ENCODE measurements at places on chromosomes 1 and 21. TPM values are rescaled to one million over a fixed set of nuclear protein-coding genes. Genes with fewer than 3 reads are reported as not detected.

- no peak for DNase-seq
Observed at GRCh38 chr1:168991667-168992475, 114.6 kb upstream of the ATP1B1 start.

DNA sequence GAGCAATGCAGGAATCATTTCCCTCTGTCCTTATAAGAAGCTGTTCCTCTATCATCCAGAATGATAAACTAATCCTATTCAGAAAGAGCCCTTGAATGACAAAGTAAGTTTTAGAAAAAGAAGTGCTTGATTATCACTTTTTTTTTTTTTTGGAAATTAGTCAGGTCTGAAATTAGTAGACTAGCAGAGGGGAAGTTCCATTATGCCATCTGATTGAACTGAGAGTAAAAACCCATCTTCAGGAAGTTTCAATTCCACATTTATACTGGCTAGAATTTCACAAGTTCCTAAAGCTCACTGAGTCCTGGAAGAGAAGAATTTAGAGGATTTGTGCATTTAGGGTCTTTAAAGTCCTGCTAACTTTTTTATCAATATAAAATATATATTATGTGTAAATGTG lies 128.8 kb upstream of the COA6 start:
- no peak for DNase-seq

- no peak for DNase-seq
Observed at GRCh38 chr1:33944846-33945245, 81.0 kb downstream of the HMGB4 start.

DNA sequence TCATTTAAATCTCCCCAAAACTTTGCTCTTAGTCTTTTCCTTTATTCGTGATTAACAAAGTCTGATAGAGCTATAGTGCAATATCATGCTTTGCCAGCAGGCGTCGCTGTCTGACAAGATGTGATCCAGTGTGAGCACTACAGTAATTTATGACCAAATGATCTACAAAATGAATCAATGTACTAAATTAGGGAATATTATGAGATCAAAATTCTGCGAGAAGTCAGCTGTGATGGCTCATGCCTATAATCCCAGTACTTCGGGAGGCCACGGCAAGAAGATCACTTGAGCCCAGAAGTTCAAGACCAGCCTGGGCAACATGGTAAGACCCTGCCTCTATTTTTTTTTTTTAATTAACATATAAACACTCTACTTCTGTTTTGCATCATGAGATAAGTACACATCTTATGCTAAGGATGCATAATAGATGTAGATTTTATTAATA lies 3.6 kb upstream of the SPSB1 start:
- DNase-seq = peak; percentile 74

SYT14 gene
- total RNA-seq = not detected

DNA sequence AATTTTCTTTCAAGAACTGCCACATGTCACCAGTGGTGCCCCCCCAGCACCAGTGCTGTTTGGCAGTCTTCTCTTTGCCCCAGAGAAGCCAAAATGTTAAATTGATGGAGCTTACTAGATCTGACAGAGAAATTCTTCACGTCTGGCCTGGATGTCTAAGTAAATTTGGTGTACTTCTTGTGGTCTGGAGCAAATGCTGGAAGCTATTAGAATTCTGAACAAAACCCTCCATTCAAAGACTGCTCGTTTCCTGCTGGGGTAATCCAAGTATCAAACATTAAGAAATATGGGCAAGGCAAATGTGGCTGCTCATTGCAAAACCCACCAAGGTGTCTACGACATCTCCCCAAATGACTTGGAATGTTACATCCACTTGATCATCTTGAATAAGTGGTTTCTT lies 92.3 kb downstream of the ROR1 start:
- no peak for DNase-seq

Measured in naive thymus-derived CD4-positive, alpha-beta T cell (primary cell).